Fibroblast of gingiva (primary cell): ENCODE measurements at places on chromosomes 5 and 9.

DNA sequence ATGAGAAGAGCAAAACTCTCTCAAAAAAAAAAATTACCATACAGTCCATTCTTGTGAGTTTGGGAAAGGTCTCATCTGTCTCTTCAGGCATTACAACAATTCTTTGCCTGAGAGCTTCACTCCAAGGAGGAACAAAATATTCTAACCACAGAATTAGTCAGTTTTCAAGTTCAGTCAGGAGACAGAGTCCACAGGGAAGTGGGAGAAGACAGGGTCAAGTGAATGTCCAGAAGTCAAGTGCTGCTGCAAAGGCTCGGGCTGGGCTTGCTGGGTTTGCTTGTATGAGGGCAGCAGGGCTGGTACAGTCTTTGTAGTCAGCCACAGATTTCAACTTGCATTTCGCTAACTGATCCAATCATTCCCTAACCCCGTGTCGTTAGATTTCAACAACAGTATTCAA is 17.6 kb upstream of the HEXB start:
- DNase-seq, result no peak

DNA sequence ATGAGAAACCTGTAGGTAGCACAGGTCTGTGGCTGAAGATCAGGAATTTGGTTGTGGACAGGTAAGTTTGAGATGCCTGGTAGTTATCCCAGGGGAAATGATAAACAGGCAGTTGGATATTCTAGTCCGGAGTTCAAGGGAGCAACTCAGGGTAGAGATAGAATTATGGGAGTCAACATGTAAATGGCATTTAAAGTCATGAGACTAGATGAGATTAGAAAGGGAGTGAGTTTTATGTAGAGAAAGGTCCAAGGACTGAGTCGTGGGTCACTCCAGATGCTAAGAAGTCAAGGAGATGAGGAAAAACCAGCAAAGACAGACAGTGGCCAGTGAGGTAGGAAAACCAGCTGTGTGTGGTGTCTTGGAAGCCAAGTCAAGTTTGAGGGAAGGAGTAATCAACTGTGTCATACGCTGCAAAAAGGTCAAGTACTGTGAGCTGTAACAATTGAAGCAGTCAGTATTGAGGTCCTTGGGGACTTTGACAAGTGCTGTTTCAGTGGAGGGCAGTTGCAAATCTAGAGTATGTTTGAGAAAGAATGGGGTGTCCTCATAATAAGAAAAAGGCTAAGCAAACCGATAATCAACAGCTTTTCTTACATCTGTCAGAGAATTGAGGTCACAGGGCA is 18.2 kb downstream of the GNPDA1 start:
- DNase-seq, result no peak

GRCh38 chr5:79235634-79236361 is at the start of gene JMY:
Gene JMY, plus strand, starts transcription at chr5:79236131. Its CDS starts 520 bp downstream, at chr5:79236651.
- DNase-seq, result peak; percentile 85

GRCh38 chr5:131264451-131265099 is 722 bp downstream of the CDC42SE2 start:
- DNase-seq, result no peak

GRCh38 chr5:36168737-36169136 is 16.8 kb downstream of the SKP2 start:
- no peak for DNase-seq

DNA sequence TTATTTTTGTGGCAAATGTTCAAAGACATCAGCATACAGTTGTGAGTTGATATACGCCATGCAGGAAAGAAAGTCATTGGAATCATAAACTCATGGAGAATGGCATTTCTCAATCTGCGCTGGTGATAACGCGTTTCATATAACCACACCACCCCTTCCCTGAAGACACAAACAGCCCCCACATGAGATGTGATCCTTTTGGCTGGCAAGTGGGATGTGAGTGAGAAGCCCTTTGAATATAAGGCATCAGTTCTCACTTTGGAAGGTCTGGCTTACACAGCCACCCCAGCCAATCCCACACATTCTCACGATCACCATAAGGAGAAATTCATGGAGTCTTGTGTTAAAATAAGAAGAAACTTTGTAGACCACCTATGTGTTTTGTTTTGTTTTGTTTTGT is 725.0 kb downstream of the PRELID2 start:
- DNase-seq, result no peak

- DNase-seq, result no peak
These were observed 84.9 kb downstream of the MTREX start for GRCh38 chr5:55392669-55393068.

DNA sequence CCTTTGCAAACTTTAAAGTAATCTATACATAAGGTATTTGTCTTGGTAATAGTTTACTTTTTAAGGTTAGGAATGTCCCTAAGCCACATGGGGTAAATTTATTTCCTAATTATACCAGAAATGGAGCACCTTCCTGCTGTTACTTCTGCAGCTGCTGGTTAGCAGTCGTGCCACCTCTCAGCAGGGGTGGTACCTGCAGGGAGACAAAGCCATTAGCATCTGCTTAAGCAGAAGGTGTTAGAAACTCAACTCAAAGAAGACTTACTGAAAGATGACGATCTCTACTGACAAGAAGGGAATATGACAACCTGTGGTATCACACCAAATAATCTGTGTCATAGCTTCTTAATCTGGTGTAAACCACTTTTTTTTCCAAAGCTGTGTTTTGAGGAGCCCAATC is 173.7 kb downstream of the BRINP1 start:
- DNase-seq, result no peak

DNA sequence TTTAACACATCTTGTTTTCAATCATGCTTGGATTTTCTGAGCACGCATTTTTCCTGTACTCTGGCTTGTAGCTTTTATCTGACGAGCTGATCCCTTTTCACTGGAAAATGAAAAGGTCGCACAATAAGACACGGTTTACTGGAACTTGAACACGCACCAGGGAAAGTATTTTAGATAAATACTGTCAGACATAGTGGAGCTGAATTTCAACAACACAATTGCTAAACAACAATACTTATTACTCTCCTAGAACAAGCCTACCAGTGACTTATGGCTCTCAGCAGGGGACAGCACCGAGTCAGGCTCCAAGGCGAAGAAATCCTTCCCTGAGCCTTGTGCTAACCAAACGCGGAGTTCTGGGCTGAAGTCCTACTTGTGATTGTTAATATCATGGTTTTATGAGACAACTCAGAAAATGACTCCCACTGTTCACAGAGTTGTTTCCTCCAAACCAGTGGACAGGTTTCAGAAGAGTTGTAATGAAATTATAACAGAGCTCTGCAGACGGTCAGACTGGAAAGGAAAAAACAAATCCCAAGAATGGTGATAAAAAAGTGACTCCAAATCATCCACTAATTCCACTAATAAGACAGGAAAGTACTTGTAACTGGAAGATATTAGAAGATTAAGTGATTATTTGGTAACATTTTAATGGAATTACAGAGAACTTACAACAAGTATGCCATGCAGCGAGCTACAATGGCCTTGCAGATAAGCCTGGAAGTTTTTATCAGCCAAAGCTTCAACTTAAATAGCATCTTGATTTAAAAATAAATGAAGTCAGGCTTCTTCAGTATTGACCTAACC is 359.6 kb downstream of the EBF1 start:
- DNase-seq, result peak; percentile 50

DNA sequence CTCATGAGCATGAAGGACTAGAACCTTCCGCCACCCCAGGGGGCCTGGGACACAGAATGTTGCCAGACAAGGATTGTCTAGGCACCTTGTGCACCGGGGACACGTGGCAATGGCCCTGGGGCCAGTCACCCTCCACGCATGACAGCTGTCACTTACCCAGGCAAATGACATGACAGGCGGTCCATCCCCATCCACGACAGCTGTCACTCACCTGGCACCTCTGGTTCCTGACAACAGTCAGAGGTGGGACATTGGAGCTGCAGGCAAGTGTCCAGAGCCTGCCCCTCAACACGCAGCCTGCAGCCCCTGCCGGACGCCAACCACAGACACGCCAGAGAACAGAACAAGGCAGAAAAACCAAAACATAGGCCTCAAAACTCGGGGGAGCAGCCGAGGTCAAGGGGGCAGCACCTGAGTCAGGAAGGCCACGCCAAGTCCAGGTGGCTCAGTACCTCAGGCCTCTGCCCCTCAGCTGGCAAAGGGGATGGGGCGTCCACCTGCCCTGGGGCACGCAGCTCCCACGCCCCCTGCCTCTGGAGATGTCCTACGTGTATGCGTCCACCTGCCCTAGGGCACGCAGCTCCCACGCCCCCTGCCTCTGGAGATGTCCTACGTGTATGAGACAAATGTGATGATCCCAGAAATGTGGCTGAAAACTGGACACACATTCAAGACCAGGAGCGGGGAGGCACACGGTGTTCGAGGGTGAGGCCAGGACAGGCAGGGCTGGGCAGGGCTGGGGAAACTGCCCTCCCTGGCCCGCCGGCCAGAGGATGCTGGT is 14.5 kb downstream of the VAV2 start:
- no peak for DNase-seq

DNA sequence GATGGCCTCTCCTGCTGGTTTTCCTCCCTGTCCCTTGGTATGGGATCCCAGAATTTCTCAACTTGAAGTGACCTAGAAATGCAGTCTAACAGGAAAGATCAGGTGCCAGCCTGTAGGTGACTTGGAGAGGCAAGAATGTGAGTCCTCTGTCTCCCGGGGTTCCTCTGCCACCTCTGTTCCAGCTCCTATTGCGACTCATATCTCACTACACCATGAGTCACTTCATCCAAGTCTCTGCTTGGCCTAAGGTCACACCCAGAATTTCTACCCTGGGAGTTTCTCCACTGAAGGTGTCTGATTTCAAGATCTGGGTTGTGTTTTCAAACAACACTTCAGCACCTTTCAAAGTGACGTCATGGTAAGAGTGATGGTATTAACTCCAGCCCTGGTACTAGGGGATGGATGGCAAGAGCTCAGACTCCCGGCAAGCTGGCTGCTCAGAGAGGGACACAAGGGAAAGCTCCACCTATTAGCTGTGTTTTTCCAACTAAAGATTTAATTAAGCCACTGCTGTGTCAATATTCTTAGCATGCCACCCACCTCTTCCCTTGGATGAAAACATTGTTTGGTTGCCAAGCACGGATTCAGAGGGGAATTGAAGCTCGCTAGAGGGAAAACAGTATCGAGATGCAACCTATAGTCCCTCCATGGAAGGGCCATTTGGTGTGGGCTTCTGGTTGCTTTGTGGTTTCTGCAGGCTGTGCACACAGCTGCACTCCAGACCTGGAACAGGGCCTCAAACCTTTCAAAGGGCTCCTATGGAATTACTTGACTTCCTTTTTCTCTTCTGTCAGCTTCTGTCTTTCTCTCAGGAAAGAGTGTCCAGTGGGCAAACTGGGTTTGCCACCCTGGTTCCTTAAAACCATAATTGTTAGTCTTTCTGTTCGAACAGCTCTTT is 205.7 kb downstream of the GAS1 start:
- peak; percentile 32 for DNase-seq

DNA sequence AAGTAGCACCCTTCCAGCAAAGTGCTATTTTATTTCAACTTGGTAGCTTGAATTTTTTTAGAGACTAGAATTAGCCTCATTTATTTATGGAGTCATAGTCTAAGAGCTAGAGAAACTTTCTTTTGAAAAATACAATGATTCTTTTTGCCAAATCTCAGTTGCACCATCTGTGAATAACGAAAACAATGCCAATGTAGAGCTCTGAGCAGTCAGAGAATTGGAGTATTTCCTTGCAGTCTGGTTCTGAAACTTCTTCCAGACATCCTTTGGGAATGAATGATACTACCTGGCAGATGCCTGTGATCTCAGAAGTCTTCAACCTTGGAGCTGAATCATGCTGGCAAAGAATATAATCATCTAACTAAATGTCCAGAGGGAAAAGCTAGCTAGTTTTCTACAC is 511.5 kb upstream of the CYLC2 start:
- DNase-seq, result no peak

DNA sequence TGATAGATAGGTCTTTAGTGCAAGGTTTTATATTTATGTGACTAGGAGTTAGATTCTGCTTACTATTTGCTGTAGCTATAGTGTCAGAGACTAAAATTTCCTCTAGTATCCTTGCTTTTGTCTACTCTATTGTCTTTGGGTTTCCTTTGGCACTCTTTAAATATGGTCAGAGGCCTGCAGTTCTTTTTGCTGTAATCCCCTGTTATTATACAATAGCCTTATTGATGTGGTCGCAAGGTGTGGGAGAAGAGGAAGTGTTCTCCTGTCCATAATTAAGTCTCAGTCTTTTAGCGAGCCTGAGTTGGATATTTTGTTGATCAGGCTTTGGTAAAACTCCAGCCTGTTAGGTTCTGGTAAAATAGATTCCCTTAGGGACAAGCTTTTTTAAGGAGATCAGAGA is 34.9 kb downstream of the LURAP1L start:
- DNase-seq, result no peak

DNA sequence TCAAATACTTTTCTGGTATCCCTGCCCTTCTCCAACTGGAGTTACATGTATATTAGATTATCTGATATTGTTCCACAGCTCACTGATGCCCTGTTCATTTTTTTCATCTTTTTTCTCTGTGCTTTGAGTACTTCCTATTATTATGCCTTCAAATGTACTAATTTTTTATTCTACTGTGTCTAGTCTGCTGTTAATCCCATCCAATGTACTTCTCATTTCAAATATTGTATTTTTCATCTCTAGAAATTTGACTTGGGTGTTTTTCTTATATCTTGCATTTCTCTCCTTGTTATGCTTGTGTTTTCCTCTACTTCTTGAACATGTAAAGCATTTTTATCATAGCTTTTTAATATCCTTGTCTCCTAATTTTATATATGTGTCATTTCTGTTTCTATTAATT is 41.6 kb upstream of the MYOT start:
- no peak for DNase-seq

DNA sequence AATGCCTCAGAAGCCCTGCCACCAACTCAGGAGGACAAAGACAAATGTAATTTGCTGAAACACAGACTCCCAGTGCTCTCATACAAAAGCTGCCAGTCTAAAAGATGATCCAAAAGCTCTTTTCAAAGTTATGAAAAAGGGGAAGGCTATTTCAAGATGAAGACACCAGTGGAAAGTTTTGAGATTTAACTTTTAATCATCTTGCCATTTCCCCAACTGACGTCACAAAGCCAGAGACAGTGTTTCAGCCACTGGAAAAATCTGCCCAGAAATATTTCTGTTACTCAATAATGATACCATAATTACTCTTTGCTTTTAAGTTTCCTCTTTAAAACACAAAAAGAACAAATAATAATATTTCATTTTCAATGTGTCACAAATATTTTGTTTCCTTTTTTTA is 20.9 kb downstream of the ENG start:
- DNase-seq, result peak; percentile 73

- DNase-seq, result peak; percentile 34
These were observed 420.4 kb downstream of the CETN3 start for GRCh38 chr5:89988998-89989655.

DNA sequence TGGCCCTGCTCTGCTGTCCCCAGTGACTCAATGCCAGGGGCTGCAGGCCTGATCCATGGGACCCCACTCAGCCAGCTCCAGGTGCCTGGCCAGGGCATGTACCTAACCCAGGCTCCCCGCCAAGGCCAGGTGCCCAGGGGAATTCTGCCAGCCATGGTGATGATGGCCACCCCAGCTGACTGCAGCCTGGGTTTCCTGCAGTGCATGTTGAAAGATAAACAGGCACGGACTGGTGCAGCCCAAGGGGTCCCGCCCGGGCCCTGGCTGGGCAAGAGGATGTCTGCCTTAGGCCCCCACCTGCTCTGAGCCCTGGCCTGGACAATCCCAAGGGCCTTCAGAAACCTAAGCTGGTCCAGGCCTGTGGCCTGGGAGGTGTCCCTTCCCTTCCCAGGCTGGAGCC is 1.2 kb downstream of the ABCA2 start:
- DNase-seq, result no peak

- peak; percentile 46 for DNase-seq
These were observed 115.6 kb downstream of the WDR70 start for GRCh38 chr5:37494756-37495155.
